Hematopoietic multipotent progenitor cell treated with erythropoietin and hydrocortisone succinate and interleukin-3 and kit ligand, for 4 days (in vitro differentiated cells): ENCODE measurements at places on chromosomes 12 and 14.

- peak; percentile 13 for DNase-seq
Observed at GRCh38 chr12:74539261-74539660, 1.6 kb downstream of the ATXN7L3B start.

DNA sequence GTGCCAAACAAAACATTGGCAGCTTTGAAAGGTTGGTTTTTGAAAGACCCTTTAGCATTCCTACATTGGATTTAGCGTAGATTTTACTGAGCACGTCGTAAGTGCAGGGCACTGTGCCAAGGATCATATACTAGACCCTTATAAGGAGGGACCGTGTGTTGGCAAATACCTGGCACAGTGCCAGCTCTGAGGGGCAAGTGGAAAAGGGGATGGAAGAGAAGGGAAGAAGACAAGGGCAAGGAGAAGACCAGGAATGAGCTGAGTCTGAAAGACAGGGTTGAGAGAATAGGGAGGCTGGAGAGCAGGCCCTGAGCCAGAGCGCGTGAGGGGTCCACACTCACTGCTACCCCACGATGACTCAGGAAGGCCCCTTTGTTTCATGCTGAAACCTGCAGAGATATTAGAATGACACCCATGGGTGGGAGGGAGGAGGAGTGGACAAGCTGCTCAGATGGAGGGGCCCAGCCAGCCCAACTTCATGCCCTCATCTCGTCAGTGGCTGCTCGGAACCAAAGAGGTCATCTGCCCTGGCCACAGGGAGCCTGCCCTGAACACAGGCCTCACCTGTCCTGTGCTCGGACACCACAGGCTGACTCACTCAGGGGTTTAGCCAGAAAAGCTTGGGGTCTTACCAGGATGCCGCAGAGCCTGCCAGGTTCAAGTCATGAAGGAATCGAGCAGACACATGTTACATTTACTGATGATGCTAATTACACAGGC is 25.0 kb downstream of the RAB35 start:
- no peak for DNase-seq

DNA sequence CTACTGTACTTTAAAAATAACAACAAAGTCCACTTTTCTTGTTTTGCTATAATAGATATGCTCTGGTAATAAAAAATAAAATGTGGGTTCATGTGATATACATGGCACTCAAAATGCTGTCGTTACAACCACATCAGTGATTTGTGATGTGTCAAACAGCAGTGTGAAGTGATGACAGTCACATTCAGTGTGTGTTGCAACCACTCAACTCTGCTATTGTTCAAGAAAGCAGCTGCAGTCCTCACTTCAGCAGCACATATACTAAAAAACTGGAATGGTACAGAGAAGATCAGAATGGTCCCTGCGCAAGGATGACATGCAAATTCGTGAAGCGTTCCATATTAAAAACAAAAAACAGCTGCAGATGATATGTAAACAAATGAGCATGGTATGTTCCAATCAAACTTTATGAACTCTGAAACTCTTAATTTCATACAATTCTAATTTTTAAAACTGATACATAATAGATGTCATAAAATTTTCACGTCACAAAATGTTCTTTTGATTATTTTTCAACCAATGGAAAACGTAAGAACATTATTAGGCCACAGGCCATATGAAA is 6.7 kb downstream of the TRMT5 start:
- no peak for DNase-seq

- peak; percentile 93 for DNase-seq
Observed at GRCh38 chr14:56117765-56118610, at the start of gene PELI2. TSS of gene PELI2 (plus strand) at chr14:56118411. CDS start at chr14:56118661, 250 bp downstream.

DNA sequence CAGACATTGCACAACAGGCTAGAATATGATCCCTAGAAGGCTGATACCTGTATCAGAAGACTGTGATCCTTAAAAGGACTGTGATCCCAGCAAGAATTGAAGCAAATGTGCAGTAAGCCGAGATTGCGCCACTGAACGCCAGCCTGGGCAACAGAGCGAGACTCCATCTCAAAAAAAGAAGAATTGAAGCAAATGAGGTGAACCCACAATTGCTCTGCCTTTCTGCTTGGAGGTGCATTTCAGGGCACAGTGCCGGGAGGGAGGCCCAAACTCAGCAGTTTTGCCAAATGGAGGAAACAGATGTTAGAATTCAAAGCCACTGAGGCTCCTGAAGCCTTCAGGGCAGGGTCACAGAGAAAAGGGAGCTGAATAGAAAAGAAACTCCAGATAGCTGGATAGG is 61.1 kb upstream of the COCH start:
- DNase-seq = no peak

GRCh38 chr14:100256339-100256895 is 17.5 kb downstream of the YY1 start:
- DNase-seq = no peak

- no peak for DNase-seq
Observed at GRCh38 chr14:77910506-77910905, 110.6 kb downstream of the ADCK1 start.

DNA sequence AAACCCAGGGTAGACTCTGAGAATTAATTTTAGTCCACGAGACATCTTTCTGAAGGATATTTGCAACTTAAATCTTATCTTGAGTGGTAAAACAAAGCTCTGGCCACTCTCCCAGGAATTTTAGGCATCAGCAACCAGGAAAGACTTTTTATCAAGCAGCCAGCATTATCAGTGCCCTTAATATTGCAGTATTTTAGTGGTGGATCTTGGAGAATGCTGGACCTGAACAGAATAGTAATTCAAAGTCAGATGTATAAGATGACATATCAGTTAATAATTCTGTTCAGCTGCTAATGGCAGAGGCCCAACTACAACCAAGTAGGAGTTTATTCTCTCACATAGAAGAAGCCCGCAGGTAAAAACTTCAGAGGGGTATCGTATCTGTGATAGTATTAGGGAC is 59.0 kb upstream of the CRY1 start:
- DNase-seq = no peak

DNA sequence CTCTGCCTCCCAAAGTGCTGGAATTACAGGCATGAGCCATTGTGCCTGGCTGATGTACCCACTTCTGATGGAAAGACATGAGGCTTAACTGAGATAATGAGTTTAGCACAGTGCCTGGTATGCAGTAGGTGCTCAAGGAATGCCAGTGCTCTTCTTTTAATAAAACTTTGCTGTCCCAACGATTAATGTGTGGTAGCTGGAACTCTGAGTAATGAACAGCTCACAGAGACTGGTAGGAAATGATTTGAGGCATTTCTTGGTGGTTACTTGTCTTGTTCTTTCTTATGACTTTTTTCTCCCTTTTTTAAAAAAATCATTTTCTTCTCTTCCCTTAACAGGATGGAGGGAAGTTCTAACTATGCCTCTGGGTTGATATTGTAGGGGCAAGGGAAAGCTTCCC is 235.7 kb upstream of the PWP1 start:
- no peak for DNase-seq

DNA sequence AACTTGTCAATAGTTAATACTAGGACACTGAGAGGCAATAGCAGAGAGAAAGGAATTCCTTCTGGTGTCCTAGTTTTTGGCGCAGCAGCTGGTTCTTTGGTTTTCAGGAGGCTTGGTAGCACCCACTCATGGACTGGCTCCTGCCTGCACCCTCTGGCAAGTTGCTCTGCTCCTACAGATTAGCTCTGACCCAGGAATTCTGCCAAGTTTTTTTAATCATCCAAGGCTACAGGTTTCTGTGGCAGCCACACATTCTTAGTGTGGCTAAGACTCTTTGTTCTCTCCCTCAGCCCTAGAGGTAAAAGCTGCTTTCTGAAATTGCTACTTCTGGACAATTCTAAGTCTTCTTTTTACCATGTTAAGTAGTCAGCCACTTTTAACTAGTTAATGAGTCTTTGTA is 72.0 kb upstream of the FKBP4 start:
- DNase-seq = peak; percentile 49

- DNase-seq = no peak
Observed at GRCh38 chr12:3694673-3695072, 58.2 kb downstream of the CRACR2A start.

DNA sequence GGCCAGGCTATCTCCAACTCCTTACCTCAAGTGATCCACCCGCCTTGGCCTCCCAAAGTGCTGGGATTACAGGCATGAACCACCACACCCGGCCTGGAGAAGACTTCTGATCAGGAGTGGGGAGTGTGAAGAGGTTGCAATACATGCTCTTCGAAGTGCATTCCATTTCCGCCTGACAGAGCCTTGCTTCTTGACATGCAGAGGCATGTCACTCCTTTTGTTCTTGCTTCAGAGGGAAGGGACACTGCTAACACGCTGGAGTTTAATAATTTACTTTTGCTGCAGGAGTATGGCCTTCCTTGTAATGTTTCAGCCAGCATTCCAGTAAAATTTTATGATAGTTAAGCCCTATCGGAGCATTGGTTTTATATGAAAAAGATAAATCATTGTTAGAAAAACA is 74.9 kb downstream of the SLC25A47 start:
- DNase-seq = no peak

- no peak for DNase-seq
Observed at GRCh38 chr12:120394483-120395367, 25.8 kb upstream of the MSI1 start.

DNA sequence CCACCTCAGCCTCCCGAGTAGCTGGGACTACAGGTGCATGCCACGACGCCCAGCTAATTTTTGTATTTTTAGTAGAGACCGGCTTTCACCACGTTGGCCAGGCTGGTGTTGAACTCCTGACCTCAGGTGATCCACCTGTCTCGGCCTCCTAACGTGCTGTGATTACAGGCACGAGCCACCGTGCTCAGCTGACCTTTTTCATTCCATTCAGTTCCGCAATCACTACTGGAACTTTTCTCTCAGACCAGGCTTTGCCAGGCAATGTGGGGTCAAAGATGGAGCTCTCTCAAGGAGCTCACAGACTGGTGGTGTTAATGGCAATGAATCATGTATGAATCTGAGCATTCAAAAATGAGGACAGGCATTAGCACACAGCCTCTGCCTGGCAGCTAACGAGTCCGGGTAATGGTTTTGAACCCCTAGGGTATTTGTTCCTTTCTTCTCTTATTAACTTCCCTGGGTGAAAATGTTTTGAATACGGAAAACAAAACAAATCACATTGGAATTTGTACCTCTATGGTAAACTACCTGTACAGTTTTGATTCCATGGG is 9.4 kb upstream of the TCHP start:
- no peak for DNase-seq

DNA sequence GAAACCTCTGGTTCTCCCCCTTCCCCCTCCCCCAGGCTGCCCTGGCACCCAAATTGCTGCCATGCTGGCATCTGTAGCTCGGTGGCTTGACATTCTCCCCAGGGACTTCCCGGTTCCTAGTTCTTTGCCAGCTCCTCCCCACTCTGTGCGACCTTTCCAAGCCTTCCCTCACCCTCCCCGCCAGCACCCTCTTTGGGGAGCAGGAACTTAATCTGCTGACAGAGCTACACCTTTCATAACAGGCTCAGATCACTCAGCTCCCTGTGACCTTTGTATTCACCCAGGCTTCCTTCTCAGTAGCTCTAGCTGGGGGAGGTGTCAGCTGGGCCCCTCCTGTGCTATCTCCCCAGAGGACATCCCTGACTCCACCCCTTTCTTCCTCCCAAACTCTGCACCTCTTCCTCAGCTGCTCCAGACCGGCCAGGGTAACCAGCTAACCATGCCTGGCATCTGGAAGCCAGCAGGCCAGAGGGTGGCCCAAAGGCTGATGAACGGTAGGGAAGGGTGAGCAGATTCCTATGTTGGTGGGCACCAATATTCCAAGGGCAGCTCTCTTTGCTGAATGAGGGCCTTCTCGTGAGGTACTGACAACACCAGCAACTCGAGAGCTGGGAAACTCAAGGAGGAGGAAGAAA is 1.8 kb upstream of the COX14 start:
- peak; percentile 32 for DNase-seq

GRCh38 chr12:47838286-47838931 is 18.7 kb upstream of the HDAC7 start:
- peak; percentile 76 for DNase-seq

- DNase-seq = peak; percentile 59
Observed at GRCh38 chr12:113247123-113248050, 26.1 kb downstream of the TPCN1 start.

DNA sequence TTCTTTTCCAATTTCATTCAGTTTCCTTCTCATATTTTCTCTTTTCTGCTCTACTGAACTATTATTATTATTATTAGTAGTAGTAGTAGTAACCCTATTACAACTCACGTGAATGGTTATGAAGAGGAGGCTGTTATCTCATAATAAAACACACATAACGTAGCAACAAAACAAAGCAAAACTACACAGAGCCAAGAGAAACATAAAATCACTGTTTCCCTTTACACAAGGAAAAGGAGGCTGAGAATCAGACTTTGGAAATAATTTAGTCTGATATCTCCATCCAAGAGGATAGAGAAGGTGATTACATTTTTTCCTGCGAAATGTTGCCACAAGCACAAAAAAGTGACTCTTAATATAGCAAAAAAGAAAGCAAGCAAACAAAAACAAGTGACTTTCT is 975.8 kb upstream of the FLRT2 start:
- no peak for DNase-seq

GRCh38 chr14:89245802-89246201 is 171.2 kb downstream of the FOXN3 start:
- DNase-seq = no peak

DNA sequence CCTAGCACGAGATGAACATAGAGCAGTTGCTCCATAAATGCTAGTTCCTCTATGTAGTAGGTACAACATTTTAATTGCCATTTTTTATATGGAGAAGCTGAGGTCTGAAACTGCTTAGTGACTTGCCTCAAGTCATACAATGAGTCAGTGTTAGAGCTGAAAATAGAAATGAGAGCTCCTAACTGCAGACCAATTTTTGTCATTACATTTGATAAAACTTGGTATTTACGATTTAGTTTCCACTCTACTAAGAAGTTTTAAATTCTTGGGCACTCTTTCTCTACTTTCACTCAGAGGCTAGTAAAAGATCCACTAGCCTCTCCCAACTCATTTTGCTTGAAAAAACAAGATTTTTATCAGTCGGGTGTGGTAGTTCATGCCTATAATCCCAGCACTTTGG is 8.1 kb upstream of the TMED10 start:
- DNase-seq = peak; percentile 40

DNA sequence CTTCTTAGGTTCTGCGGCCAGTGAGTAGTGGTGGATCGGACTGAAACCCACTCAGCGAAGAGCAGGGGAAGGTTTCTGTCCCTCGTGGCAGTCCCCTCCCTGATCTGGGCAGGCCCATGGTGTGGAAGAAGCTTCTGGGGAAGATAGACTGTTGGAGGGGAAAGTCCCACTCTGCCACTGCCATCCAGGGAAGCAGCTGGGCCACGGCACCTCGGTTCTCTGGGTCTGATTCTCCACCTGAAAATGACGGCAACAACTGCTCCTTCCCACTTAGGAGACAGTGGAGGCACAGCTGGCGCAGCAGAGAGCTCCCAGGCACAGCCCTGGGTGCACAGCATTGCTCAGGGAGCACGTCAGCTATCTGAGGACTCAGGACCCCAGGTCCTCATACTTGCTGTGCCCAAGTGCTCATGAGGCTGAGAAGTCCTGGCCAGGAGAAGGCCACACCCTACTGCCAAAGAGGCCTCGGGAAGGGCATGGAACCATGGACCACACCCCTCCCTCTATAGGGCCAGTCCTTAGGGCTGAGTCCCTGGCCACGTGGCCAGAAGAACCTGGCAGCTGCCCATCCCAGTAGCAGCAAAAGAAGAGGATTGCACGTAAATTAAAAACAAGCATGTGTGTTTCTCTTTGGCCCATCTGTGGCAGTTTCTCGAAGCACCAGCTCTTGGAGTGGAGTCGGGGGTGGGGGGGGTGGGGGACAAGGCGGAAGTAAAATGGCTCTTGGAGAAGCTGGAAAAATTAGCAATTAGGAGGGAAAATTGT is 85.3 kb upstream of the BCL11B start:
- DNase-seq = no peak

- DNase-seq = no peak
Observed at GRCh38 chr14:82309199-82309598, 775.5 kb upstream of the SEL1L start.

- no peak for DNase-seq
Observed at GRCh38 chr12:550473-551260, 90.9 kb downstream of the B4GALNT3 start.

- no peak for DNase-seq
Observed at GRCh38 chr14:94542111-94542810, 19.0 kb upstream of the SERPINA4 start.
